ENCODE measurements at places on chromosomes 7 and 10. TPM values are rescaled to one million over a fixed set of nuclear protein-coding genes. Genes with fewer than 3 reads are reported as not detected.

ZNF25 gene
- total RNA-seq: 3.3 TPM

GRCh38 chr10:101122270-101123084 is 8.6 kb upstream of the TLX1 start:
- DNase-seq: no peak

GRCh38 chr10:75717126-75717916 is 285.9 kb downstream of the LRMDA start:
- no peak for DNase-seq

DNA sequence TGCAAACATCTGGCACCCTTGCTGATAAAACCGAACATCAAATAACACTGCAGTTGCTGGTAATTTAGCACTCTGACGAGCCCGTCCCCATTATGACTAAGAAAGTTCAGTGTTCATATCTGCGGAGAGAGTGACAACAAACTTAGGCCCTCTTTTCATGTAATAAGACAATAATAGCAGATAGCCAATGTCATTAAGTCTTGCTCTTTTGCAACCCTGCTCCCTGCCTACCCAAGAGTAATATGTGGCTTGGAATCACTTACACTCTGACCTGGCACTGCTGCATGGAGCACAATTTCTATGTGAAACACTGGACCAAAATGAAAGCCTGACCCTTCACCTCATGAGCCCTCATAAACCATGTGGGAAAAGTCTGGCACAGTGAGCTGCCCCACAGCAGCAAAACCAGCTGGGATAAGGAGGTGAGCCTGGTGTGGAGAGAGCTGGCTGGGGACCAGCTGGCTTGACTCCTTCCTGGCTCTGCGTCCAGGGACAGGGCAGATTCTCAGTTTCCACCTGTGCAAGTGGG is 86.5 kb downstream of the HIPK2 start:
- DNase-seq: no peak

GRCh38 chr10:60299961-60300883 is 89.5 kb downstream of the ANK3 start:
- DNase-seq: peak; percentile 59
